Activated gamma-delta T cell treated with Interleukin-2 at 50 U/mL for 16 hours (primary cell): ENCODE measurements at places on chromosomes 5 and 9.

GRCh38 chr9:95947118-95947517 is 71.6 kb downstream of the ERCC6L2 start:
- DNase-seq = no peak

DNA sequence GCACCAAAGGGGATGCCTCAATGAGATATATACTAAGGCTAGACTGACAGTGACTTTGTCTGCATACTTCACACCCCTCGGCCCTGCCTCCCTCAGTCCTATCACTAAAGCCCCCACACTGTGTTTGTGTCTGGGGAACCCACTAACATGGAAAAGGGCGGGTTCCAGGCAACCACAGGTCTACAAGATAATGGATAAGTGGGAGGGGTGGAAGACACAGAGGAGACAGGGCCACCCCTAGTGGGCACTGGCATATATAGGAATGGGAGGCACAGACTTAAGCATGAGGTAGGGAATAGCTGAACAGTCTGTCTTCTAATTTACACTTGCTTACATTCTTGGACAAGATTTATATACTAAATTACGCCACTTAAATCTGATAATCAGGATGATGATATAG is 74.0 kb downstream of the SLIT3 start:
- no peak for DNase-seq

GRCh38 chr5:115100319-115100955 is 69.3 kb downstream of the TRIM36 start:
- DNase-seq = no peak

DNA sequence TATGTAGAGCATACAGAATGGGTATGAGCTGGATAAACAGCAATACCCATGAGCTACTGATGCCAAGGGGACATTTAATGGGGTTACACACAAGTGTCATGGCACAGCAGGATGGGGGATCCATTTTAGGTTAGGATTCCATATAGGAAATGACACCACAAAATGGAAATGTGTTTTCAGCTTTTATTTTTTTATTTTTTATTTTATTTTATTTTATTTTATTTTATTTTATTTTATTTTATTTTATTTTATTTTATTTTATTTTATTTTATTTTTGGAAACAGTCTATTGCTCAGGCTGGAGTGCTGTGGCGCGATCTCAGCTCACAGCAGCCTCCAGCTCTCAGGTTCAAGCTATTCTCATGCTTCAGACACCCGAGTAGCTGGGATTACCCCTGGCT is 11.6 kb downstream of the ZNF474 start:
- no peak for DNase-seq

GRCh38 chr9:93198838-93199625 is 15.1 kb downstream of the WNK2 start:
- DNase-seq = no peak

DNA sequence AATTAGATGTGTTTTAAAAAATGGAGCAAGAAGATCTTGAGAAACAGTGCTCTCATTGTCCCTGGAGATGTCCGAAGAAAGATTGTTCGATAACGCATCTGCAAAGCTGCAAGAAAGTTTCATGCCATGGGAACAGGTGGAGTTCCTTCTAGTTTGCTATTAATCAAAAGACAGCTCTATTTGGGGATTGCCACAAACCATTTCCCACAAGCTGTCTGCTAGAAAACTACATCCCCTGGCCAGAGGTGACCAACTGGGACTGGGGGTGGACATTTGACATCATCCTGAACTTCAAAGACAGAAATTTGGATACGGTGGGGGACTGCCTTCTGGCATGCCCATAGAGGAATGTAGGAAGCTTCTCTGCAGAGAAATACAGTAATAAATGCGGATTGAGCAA is 50.8 kb upstream of the OSMR start:
- no peak for DNase-seq

DNA sequence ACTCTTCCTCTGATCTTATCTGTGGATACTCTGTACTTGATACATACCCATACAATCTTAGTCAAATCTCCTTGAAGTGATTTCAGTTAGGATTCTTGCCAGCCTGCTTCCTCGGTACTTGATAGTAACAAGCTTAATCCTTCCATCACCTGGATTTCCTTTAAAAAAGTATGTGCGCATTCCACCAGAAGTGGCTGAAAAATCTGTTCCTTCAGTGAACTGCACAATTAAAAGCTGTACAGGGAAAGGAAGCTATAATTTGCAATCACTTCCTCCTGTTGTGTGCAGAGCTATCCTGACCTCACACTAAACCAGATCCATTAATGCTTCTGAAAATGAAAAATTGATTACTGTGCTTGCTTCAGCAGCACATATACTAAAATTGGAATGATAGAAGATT is 47.3 kb downstream of the PWWP2A start:
- DNase-seq = no peak

- DNase-seq = peak; percentile 8
These were observed 1.1 kb downstream of the BAG1 start for GRCh38 chr9:33263131-33264002.

DNA sequence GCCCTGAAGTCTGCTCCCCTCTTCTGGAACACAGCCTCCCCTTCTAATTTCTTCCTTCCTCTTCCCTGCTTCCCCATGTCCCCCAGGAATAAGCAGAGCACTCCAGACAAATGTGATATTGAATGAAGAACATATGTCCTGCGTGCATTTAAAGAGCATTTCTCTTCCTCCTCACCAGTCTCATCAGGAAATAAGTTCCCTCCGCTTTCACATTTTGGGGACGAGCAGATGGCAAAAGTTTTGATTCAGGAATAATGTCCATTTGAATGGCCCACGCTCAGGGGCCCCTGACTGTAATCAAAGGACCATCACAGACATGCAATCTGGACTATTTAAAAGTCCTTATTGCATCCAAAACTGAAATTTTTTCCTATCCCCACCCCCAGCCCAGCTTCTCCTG is 316.1 kb downstream of the CDK5RAP2 start:
- no peak for DNase-seq

GRCh38 chr5:61339764-61340163 is 7.7 kb downstream of the ZSWIM6 start:
- no peak for DNase-seq

DNA sequence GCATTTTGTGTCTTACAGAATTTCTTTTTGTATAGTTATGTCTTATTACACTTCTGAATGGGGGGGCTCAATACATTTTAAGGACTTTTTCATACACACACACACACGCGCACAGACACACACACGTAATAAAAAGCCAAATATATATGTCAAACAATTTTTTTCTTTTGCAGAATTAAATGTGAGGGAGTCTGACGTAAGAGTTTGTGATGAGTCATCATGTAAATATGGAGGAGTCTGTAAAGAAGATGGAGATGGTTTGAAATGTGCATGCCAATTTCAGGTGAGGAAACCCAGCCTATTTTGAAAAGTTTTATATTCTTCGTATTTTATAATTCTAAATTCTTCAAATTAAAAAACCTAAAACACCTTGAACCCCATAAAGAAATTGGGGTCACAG is 25.6 kb downstream of the TMEFF1 start:
- no peak for DNase-seq

GRCh38 chr5:116521173-116521872 is 53.3 kb downstream of the SEMA6A start:
- no peak for DNase-seq

DNA sequence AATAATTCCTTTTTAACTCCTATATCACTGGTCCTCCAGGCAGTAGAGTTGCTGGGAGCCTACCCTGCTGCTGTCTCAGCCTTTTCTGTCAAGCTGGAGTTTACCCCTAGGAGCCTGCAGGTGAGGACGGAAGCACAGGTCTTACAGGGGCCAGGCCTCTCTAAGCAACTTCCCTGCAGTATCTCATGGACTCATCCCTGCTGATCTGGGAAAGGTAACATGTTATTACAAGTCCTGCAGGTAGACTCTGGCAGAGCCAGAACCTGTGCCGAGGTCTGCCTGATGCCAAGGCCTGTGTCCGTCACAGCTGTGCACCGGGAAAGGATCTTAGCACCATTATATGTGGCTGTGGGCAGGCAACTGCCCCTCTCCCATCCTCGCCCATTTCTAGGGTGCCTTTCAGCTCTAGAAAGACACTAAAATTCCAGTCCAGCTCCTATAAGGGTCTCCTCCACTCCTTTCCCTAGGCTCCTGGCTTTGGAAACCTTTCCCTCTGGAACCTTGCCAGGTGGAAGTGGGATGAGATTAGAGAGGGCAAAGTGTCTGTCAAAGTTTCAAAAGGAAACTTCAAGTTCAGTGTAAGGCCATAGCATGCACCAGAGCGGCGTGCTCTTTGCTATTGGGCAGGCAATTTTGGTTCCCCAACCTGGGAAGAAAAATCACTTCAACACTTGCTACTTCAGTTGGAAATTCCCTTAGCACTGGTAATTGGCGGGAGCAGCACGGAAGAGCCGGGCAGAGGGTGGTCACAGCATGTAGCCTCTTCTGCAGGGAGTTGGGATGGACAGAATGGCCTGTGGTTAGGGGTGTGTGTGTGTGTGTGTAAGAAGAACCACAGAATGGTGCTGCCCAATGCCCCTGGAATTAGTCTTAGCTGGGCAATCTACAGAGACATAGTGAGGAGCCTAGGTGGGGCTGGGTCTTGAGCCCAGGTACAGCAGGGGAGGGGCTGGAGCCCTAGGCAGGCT is 17.5 kb downstream of the TMEM171 start:
- DNase-seq = no peak

GRCh38 chr5:61669531-61669930 is 337.5 kb downstream of the ZSWIM6 start:
- DNase-seq = no peak

DNA sequence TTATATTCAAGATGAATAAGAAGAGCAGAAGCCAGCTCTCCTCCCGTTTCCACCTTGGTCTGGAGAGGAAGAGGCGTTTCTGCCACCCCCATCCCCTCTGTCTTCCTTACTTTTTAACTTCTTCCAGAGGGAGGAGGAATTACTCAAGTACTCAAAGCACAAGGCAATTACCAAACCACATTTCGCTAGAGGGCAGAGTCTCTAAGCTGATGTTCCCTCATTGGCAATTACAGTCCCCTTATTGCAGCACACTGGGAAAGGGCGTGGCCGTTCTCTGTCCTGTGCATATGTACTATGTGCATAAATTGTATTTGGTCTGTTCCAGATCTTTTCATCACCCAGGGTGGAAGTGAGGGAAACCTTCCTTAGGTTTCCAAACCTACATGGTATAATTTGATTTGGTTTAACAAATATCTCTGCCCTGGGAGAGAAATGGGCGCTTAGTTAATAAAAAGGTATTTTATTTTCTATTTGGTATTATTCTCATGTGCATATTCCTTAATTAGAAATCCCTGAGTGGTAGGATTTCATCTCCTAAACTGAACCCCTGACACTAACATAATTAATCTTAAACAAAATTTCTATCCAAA is 29.8 kb upstream of the ALDOB start:
- no peak for DNase-seq

- no peak for DNase-seq
These were observed 27.1 kb downstream of the DPYSL3 start for GRCh38 chr5:147482706-147483180.

GRCh38 chr9:120659209-120659608 is 55.1 kb downstream of the MEGF9 start:
- no peak for DNase-seq

DNA sequence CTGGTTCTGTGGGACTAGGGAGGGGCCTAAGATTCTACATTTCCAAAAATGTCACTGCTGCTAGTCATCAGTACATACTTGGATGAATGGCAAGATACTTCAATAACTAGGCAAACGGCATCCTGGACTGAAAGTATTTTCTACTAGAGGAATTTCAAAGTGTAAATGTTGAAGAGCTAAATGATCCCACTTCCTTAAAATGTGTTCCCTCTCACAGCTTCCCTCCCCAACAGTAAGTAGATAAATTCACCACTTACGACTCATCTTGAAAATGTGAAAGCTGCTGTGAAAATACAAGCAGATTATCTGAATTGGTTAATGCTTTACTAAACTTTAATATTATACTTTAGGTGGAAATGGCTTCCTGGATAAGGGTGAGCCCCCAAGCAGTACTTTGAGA is 1571.5 kb upstream of the WWC1 start:
- DNase-seq = no peak

- no peak for DNase-seq
These were observed 178.0 kb downstream of the RFK start for GRCh38 chr9:76216161-76216649.

DNA sequence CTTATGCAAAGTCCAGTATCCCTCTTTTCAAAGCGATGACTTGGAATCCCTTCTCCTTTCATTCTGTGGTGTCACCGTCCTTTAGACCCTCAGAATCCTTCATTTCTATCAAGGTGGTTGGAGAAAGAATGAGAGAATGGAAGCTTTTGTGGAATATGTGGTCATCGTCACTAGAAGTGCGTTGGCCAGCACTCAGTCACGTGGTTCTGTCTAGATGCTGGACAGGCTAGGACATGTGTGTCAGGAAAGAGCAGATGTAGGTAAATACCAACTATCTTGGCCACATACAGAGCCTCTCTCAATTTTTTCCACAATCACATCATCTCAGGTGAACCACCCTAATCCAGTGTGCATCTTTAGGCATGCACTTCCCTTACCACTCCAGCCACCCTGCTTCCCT is 206.0 kb downstream of the ARRDC3 start:
- no peak for DNase-seq

- no peak for DNase-seq
These were observed 51.9 kb downstream of the COL27A1 start for GRCh38 chr9:114207034-114207810.

DNA sequence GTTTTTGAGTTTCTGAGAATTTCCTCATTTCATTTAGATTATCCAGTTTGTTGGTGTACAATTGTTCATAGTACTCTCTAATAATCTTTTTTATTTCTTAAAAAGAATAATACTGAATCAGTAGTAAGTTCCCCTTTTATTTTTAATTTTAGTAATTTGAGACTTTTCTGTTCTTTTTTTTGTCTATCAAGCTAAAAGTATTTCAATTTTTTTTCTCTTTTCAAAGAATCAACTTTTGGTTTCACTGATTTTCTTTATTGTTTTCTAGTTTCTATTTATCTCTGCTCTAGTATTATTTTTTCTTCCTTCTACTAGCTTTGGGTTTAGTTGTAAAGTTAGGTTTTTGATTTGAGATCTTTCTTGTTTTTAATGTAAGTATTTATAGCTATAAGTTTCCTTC is 60.6 kb upstream of the ARL15 start:
- DNase-seq = no peak

GRCh38 chr5:73213566-73213998 is 40.6 kb downstream of the TMEM174 start:
- DNase-seq = no peak

GRCh38 chr5:3778000-3778550 is 182.4 kb downstream of the IRX1 start:
- no peak for DNase-seq

- no peak for DNase-seq
These were observed 164.9 kb upstream of the RAI14 start for GRCh38 chr5:34491251-34491620.

- no peak for DNase-seq
These were observed 14.8 kb downstream of the STXBP1 start for GRCh38 chr9:127626752-127627493.

- no peak for DNase-seq
These were observed 315.6 kb downstream of the MTRR start for GRCh38 chr5:8184455-8185063.

DNA sequence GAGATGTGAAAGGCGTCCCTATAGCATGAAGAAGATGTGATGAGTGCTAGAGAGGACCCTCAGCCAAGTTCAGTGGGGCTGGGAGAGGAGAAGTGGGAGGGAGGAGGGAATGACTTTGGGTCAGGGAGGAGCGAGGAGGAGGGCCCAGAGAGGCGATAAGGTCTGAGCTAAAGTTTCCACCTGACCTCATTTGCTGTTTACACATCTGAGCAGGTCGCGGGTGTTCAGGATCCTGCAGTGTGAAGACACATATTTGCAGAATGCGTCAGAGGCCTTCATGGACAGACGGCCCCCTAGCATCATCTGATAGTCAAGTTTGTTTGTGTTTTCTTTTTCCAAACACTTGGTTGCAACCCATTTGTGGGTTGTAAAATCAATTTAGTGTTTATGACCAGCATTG is 18.9 kb upstream of the IGFBPL1 start:
- no peak for DNase-seq

- no peak for DNase-seq
These were observed 1.3 kb upstream of the MTAP start for GRCh38 chr9:21800931-21801682.
